ENCODE measurements at places on chromosomes 2 and 18. TPM values are rescaled to one million over a fixed set of nuclear protein-coding genes. Genes with fewer than 3 reads are reported as not detected.

DNA sequence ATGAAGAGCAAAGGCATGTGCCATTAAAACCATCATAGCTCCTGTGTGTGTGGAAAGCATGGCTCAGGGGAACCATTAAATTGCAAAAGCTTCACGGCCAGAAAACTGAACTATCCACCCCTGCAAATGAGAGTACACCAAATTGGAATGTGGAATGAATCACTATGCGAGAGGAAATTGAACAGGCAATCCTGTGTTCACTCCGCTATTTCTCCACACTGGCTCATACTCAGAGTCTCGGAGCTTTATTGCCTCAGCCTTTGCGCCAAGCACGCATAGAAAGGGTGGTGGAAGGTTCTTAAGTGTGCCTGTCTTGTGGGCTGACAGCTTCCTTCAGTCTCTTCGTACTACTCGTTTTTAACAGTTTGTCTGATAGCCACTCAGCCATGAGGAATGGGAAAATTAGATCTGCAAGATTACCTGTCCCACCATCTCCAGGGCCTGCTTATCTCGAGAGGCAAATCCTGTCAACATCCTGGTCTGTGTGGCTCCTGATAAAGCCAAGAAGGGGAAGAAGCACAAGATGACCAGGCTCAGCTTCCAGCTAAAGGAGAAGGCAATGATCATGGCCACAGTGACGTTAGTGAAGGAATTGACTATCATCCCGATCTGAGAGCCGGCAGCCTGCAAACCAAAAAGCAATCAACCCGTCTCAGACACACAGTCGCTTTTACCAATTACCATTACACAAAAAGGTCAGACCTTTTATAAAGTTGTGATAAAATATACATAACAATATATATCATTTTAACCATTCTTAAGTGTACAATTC, 34.9 kb downstream of the G6PC2 start:
- DNase-seq, result peak; percentile 41

GRCh38 chr2:149040451-149040850, 2.0 kb downstream of the LYPD6B start:
- DNase-seq, result no peak

MARCHF4 gene
- 16.7 TPM for total RNA-seq

GRCh38 chr2:192416060-192416459, 221.3 kb upstream of the TMEFF2 start:
- no peak for DNase-seq

DNA sequence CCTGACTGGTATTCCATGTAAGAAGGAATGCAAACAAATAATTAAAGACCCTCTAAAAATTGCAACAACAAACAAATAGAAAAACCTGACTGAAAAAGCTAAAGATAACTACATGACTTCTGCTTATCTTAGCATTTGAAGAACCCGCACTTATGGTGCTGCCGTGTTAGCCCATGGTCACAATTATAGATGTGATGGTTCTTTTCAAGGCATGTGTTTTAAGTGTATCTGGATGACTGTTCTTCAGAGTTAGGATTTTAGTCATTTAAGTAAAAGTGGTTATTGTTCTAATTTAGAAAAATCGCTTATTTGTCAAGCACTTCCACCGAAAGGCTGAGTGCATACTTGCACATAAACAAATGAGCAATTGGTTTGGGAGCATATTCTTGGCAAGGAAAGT, 77.3 kb downstream of the CPS1 start:
- no peak for DNase-seq

RGPD5 gene
- 7.4 TPM for total RNA-seq

DNA sequence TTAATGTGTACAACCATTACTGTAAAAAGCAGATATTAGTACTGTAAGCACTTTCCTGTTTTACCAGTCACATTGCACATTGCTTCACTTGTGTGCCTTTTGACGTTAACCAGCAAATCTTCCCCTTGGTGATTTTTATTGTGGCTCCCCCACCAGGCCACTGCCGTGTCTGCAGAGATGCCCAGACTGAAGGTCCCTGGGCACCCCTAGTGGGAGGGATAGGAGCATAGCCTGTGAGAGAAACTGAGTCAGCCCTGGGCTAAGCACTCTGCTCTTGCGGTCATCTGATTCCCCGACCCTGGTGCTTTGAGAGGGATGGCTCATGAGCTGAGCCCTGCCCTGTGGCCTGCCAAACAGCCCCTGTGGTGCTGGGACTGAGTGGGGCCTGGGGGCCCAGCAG, 73.4 kb downstream of the INPP4A start:
- peak; percentile 8 for DNase-seq

- DNase-seq, result no peak
These were observed 48.0 kb downstream of the SMAD4 start for GRCh38 chr18:51078026-51078425.

DNA sequence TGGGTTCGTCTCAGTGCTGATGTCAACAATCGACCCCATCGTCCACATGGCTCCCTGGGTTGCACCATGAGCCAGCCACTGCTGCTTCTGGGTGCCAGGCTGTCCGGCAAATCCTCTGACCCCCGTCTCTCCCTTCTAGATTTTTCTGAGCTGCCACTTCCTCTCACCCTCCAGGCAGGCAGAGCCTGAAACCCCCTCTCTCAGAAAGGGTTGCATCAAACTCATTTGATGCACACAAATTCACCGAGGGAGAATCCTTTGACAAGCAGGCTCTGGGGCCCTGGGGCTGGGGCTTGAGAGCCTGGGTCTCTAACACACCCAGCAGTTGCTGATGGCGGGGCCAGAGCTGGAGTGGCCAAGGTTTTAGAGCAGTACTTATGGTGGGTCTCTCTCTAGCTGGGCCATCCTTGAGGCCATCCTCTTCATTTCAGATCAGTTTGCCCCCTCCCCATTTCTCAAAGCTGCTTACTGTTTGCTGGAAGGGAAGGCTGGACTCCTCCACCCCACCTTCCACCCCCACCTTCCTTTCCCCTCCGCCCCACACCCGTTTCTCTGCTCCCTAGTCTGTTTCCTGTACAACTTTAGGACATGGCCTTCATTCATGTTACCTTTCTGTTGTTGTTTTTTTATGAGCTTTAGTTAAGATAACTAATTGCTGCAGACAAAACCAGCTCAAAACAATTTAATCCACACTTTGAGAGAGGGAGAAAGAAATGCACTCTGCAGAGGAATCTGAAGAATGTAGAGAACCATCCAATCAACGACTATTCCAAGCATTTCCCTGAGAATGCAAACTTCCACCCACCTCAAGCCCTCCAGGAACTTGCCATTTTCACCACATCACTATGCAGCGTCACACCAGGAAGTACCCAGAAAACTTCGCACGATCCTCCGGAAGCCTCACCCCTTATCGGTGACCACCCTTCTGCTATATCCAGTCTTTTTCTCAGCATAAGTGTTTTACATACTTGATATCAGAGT, 69.5 kb downstream of the ARL4C start:
- DNase-seq, result peak; percentile 33

LDLRAD4 gene
- total RNA-seq, result not detected

REG3A gene
- not detected for total RNA-seq

FNDC4 gene
- 13.4 TPM for total RNA-seq

- no peak for DNase-seq
These were observed 72.1 kb downstream of the EDAR start for GRCh38 chr2:108916796-108917421.

IL36G gene
- 0.32 TPM for total RNA-seq

DNA sequence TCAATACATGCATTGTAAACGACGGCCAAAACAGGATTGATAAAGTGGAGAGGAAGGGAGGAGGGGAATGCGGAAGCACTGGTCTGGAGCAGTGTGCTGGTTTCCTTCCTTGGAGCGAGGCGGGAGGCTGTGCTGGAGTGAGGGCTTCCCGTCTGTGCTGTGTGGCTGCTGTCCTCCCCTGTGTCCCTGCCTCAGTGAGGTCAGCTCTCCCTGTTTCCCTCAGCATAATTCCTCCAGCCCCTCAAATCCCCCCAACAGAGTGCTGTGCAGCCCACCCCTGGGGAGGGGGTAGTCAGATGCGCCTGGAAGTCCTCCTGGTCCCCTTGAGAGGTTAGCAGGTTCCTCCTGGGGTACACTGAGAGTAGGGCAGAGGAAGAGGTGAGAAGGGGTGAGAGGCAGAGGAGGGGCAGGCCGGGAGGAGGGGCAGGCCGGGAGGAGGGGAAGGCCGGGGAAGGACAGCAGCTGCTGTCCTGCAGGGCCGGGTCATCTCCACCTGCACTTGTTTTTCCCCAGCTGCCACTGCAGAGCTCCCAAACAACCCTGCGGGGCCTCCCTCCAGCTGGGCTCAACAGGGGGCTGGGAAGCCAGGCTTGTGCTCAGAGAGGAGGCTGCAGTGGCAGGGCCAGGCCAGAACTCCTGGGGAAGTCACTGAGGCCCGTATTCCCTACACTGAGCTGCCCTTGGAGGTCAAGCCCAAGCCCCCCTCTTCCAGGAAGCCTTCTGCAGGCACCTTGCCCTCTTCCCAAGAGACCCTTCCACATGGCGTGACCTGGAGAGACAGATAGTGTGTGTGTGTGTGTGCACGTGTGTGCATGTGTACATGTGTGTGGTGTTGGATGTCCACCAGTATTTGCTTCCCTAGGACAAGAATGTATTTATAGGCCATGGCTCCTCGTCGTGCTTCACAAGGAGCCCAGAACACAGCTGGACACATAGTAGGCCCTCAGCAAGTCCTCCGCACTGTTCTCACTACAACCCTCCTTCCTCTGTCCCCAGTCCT, 13.2 kb upstream of the ATP6V1B1 start:
- no peak for DNase-seq

GRCh38 chr2:67564626-67565025, 167.5 kb downstream of the ETAA1 start:
- no peak for DNase-seq

SERPINB13 gene
- 5.9 TPM for total RNA-seq

All from foreskin keratinocyte (primary cell).